ENCODE measurements at places on chromosomes 11 and 22. TPM values are rescaled to one million over a fixed set of nuclear protein-coding genes. Genes with fewer than 3 reads are reported as not detected.

Gene OR8D4
- not detected for total RNA-seq

Gene RIC3
- total RNA-seq: not detected

Gene CCDC188
- total RNA-seq: 5.3 TPM

Gene TRIM29
- not detected for total RNA-seq

Gene ZNF280B
- total RNA-seq: 1.7 TPM

Gene CNTN5
- total RNA-seq: not detected

Gene MS4A4A
- not detected for total RNA-seq

Gene FXYD2
- total RNA-seq: not detected

Gene OR51D1
- total RNA-seq: not detected

DNA sequence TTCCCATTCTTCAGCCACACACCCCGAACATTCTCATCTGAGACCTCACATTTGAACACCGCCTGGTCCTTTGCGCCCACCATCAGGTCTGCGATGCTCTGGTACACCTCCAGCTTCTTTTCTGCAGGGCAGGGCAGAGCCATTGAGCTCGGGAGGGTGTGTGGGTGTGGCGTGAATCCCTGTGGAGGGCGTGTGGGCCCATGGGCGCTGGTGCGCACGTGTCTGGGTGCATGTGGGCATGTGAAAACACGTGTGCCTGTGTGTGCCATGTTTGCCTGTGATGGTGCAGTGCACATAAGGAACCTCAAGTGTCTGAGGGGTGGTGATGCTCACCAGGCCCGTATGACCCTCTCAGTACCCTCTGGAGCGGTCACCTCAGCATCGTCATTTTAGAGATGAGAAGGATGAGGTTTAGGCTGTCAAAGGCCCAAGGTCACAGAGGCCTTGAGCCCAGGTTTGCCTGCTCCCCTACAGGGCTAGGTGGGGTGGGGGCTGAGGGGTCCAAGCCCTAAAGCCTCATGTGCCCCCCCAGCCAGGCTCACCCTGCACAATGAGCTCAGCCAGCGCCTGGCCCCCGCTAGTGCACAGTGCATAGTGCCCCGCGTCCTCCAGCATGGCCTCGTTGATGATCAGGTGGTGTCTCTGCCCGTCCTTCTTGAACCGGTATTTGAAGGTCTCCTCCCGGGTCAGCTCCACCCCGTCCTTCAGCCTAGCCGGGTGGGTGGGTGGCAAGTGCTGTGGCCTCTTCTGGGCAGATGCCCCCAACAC, 10.3 kb downstream of the MYBPC3 start:
- DNase-seq: no peak

DNA sequence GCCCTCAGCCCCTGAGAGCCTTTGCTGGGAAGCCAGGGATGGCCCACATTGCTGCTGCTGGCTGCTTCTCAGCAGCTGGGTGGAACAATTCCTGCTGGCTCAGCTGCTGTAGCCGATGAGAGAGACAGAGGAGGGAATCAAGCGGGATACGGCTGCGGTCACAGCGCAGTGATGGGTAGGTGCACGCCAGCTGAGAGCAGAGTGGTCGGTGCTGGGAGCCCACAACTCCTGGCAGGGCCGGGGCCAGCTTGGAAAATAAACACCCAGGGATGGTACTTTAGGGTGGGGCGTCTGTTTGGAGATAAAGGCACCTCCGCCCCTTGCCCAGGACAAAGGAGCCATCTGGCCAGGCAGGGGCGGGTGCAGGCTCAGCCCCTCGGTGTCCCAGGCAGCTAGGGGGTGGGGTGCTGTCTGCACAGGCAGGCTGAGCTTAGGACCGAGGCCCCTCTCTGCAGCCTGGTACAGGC, 480.5 kb downstream of the MIAT start:
- no peak for DNase-seq

DNA sequence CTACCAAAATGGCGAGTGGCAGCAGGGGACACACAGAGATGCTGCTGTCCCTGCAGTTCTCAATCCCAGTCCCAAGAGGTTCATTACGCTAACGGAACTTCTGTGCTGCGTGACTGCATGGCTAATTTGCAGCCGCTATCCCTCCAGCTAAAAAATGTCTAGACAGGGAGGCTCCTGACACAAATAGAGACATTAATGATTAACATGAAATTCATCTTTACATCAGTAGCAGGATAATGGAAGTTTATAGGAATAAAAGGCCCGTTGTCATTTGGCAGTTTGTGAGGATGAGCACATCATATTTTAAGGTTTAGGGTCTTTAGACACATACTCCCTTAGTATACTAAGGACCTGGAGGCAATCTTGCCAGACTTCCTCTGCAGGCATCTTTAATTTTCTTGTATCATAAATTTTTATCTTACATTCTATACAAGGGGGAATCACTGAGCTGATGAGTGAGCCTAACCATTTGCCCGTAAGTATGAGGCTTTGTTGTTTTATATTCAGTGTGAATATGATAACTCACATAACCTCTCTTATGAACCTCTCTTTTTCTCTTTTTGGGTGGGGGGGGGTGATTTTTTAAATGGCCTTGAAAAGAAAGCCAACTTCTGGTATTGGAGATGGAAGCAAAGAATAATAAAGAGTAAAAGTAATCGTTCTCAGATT, 99.8 kb upstream of the OR9G4 start:
- DNase-seq: no peak

- DNase-seq: peak; percentile 79
Measured at GRCh38 chr11:64969209-64969608, 2.7 kb downstream of the MAJIN start.

- DNase-seq: no peak
Measured at GRCh38 chr11:44221992-44222391, 87.9 kb downstream of the ALX4 start.

DNA sequence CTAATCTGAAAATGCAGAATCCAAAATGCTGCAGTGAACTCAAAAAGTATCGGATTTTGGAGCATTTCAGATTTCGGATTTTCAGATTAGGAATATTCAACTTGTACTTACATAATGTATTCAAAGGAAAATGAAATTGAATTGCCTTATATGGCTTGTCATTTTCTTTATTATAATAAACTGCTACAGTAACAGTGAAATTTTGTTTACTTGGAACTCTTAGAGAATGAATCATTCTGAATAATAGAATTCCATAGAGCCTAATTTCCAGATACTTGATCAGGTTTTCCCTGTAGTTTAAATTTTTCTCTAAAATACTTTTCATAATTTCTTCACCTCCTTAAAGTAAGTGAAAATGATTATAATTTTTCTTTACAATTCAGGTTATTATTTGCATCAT, 17.3 kb downstream of the TTC17 start:
- DNase-seq: no peak

DNA sequence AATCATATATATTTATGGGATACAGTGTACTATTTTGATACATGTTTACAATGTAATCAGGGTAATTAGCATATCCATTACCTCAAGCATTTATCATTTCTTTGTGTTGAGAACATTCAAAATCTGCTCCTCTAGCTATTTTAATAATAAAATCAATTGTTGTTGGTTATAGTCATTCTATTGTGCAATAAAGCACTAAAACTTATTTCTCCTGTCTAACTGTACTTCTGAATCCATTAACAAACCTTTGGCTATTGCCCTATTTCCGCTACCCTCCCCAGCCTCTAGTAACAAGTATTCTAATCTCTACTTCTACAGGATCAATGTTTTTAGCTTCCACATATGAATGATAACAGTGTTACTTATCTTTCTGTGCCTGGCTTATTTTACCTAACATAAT, 15.3 kb upstream of the USP2 start:
- DNase-seq: no peak

DNA sequence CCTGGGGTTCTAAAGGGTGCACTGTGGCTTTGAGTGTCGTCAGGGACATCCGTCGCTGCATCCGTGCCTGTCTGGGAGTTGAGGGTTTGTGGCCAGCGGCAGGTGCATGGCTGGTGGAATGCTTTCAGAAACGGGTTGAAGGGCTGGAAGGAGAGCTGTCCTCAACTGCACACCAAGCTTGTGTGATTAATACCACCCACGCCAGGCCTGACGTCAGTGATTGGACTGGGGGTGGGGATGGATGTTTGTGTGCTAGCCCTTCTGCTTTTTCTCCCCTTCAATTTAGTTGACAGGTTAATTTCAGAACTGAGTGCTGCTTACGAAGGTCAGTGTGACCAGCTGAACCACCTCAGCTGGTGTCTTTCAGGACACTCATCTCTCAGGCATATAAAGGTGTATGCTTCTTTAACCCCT, 3.2 kb upstream of the GAB2 start:
- DNase-seq: no peak

- no peak for DNase-seq
Measured at GRCh38 chr22:46484156-46484860, 53.1 kb downstream of the CELSR1 start.

GRCh38 chr11:74002832-74003231, 6.1 kb downstream of the UCP3 start:
- no peak for DNase-seq

DNA sequence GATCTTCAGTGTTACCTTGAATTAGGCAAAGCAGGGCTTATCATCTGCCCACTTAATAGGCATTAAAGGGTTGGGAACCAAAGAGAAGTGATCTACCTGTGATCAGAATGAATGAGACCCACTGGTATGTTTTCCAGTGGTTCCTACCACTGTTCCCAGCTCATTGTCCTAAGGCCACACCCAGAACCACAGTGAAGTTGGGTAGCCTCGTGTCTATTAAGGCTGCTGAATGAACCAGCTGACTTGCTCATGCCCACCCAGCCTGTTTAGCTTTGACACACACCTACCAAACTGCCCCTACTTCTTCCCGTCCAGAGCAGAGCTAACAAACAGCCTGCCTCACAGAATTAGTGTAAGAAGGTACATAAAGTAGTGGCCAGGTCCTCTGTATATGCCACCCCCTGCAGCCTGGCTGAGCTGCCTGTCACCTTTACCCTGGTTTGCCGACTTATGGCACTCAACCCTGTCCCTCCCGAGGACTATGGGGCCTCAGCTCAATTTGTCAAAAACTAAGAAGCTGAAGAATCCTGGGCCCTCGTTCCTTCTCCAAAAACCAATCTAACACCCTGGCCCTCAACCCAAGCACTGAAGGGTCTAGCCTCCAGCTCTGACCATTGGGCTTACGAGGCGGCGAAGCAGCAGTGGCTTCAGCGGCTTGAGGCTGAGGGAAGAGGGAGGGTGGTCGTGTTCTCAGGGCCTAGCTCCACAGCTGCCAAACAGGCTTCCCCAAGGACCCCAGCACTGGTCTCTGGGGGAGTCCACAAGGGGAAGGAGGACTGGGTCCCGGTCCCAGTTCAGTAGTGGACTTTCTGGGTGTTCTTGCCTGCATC, 9.8 kb downstream of the UCP2 start:
- no peak for DNase-seq

DNA sequence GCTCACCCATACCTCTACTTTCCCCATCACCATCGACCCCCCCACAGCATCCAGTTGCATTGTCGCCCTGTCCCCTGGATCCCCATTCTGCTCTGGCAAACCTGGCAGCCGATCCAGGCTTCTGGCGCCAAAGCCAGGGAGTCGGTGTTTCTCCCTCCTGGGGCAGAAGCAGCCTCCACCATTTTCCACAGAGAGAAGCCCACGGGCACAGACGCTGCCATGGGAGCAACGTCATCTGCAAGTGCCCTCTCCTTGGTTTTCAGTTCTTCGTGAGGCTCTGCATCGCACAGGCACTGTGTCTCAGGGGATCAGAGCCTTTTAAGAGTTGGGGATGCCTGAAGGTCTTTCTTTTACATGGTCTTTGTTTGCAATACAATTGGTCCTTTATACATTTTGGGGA, 2.3 kb downstream of the YPEL4 start:
- DNase-seq: no peak

DNA sequence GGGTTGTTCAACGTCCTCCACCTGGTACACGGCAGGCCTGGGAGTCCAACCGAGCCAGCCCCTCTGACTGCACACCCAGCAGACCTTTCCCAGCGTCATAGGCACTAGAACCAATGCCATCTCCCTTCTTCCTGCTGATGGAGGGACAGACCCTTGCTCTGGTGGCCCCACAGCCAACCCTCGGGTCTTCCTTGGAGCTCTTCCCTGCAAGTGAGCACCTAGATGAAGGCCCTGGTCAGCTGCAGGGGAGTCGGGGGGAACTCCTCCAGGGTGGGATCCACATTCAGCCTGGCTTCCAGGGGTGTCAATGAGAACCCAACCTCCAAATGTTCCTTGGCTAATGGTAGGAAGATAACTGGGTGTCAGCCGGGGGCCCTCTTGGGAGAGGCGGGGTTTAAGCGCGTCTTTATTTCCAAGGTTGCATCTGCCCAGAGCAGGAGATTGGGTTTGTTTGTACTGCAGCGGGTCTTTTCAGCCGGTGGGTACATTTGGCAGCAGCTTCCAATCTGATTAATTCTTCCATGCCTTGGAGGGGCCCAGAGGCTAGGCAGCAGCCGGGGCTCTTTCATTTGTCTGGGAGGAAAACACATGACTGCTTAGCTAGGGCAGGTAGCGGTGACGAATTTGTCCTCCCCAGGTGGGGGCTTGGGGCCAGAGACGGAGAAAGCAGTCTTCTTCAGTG, 56.0 kb upstream of the SHISAL1 start:
- no peak for DNase-seq

DNA sequence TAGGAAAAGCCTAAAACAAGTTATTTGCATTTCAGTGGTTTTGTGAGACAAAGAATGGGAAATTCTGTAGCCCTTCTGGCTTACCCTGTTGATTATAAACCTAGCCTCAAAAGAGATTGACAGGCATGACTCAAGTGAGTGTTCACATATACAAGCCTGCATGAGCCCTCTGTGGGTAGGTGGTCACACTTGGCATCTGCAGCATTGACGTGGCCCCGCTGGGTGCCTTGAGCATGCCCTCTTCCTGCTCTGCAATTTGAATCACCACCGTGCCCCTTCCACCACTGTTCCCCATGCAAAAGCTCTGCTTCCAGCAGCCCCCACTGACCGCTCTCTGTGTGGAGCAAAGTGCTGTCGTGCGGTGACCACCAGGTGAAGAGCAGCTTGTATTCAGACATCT, 21.0 kb upstream of the ADSL start:
- DNase-seq: no peak

- no peak for DNase-seq
Measured at GRCh38 chr22:40493441-40493840, 123.0 kb downstream of the SGSM3 start.

- no peak for DNase-seq
Measured at GRCh38 chr11:67415501-67416304, at the start of gene CARNS1. Gene CARNS1 (plus strand): TSS chr11:67415678. CDS start chr11:67416200, 522 bp downstream.

DNA sequence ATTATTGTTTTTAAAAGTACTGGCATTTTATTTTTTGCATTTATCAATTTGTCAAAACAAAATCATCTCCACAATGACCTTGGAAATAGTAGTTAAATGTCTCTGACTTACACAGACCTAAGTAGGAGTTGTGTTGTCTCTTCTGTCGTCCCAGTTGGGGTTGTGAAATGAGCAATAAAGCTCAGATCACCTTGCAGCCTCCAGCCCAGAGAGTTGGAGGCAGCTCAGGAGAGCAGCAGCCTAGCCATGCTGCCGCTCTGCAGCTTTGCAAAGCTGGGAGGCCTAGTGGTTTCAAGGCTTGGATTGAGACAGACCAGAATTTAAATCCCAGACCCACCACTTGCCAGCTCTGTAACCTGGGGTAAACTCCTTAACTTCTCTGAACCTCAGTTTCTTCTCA, 65.2 kb upstream of the CRYBB3 start:
- no peak for DNase-seq

Data from HT1080 (cell line).